ENCODE measurements at places on chromosomes 6 and 20.

DNA sequence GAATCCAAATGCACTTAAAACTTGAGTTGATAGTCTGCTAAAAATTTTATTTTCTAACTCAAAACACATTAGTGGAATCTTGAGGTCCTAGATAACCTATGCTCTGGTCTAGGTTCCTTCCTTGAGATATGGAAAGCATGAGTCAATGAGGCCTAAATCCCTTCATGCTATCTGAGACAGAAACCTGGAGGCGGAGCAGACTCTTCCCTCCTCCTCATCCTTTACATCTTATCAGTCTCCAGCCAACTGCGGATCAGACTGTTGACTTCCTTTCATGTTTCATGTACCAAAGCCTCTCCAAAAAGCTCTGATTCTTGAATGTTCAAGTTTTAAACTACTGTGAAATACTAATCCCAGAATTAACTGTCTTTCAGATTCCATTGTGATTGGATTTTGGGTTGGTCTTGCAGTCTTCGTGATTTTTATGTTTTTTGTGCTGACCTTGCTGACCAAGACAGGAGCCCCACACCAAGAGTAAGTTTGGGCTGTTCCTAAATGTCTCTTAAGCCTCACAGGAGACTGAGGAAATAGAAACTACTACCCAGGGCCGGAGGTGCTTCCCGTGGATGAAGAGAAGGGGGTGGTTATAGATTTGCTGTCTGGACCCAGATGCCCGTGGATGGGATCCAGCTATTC lies 29.1 kb downstream of the MRAP2 start:
- peak; percentile 84 for DNase-seq

DNA sequence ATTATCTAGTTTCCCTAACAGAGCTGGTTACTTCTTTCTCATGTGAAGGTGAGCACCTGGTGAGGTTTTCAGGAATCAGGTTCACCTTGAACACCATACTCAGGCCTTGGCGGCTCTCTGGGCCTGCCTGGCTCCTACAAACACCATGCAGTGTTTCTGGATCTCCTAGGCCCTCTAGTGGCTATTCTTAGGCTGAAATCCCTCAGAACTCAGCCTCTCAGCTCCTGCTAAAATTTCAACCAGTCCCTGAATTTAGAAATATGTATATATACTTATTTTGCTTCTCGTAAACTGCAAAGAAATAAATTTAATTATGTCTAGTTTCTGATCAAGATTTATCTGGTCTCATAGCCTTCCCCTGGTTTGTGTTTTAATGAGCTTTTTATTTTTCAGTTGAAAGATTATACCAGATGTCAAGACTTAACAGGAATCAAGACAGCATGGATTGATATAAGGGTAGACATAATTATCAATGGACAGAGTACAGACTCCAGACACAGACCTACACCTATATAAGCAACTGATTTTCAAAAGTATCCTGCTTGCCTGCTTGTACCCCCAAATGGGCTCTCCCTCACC lies 55.9 kb downstream of the ANKEF1 start:
- DNase-seq, result no peak

DNA sequence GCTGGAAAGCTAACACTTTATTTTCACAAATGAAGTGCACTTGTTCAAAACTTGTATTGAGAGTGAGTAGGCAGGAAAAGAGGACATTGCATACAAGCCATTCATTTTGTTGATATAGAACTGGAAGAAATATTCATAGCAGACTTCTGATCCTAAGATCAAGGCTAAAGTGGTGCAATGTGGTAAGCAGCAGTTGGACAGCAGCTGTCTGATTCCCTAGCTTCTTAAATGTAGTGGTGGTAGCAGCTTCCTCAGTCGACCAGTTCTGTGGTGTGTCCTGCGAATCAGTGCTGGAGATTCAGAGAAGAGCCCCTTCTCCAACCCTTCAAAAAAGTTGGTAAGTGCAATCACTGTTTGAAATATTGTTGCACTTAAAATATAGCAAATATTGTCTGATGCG lies 281.7 kb upstream of the GJE1 start:
- DNase-seq, result no peak

DNA sequence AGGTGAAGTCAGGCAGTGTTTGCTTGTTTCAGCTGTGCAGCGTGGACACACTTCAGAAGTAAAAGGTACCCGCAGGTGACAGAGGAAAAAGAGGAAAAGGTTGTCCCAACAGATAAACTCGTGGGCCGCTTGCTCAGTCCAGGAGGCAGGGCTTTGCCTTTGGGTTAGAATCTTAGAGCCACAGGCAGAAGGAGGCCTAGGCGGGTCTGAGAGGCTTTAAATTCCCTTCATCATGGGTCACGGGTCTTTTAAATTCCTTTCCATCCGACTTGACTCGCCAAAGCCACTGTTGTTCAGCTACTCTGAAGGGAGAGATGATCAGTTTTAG lies 48.2 kb downstream of the AGPAT4 start:
- no peak for DNase-seq

DNA sequence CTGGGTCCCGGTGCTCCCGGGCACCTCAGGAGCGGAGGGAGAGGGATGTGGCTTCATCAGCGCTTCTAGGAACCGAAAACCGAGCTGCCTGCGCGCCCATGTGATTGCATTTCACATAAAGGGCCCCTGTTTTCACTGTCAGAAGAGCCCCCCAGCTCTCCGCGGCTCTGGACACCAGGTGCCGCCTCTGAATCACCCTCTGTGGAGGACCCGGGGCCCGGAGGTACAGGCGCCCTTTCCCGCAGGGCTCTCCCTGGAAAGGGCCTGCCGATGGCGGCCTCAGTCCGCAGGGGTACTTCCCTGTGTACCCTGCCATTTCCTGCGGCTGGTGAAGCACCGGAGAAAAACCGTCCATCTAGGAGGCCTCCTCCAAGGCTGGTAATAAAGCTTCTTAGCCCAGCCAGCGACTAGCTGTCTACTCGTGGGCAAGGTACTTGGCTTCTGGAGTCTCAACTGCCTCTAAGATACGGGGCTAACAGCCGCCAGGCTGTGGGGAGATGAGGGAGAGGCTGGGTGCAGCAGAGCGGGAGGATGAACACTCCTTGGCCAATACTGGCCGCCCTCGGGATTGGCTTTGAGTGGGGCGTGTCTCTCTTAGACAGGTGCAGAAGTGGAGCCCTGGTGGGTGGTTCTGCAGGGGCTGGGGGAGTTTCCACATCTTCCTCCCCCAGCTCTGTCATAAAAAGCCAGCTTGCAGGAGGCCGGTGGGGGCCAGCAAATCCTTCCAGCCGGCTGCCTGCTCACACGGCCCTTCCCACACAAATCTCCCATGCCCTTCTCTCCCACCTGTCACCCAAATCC lies 1.6 kb downstream of the PPP1R16B start:
- no peak for DNase-seq

GRCh38 chr20:376750-377149 lies 3.8 kb upstream of the TRIB3 start:
- DNase-seq, result no peak

DNA sequence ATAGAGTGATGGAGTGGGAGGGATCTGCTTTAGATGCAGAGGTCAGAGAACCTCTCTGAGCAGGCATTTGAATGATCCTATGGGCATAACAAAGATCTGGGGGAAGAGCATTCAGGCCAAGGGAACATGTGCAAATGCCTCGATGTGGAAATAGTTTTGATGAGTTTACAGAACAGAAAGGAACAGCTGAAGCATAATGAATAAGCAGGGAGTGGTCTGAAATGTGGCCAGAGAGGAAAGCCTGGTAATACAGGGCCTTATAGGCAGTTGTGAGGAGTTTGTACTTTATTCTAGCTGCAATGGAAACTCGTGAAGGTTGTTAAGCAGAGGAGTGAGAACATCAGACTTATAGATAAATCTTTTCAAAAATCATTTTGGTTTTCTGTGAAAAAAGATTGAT lies 33.0 kb upstream of the ME1 start:
- DNase-seq, result no peak

DNA sequence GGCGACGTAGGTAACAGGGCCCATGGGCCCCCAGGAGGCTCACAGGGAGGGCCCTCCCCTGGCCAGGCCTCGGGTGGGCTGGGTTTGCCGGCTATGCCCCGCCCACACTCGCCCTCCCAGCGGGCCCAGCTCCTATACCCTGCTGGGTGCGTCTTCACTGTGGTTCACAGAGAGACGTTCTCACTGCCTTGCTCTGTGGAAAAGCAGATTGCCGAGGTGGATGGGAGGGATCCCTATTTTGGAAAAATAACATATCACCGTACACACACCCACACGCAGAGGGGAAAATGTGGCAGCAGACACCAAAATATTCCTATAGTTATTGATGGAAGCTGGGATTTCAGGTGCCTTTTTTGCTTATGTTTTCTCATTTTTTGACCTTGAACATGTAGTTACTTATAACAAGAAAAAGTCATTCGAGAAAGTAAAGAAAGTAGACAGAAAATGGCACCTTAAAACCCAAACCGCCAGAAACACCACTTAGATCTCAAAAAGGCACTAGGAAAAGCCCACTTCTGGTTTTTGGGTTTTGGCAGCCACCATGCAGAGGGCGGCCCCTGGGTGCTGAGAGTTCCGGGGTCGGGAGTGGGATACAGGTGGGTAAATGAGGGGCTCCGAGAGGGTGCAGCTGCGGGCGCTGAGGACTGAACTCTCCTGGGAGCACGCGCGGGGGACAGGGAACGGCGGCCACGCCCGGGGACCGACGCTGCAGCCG lies 49.4 kb downstream of the TMEM242 start:
- no peak for DNase-seq

DNA sequence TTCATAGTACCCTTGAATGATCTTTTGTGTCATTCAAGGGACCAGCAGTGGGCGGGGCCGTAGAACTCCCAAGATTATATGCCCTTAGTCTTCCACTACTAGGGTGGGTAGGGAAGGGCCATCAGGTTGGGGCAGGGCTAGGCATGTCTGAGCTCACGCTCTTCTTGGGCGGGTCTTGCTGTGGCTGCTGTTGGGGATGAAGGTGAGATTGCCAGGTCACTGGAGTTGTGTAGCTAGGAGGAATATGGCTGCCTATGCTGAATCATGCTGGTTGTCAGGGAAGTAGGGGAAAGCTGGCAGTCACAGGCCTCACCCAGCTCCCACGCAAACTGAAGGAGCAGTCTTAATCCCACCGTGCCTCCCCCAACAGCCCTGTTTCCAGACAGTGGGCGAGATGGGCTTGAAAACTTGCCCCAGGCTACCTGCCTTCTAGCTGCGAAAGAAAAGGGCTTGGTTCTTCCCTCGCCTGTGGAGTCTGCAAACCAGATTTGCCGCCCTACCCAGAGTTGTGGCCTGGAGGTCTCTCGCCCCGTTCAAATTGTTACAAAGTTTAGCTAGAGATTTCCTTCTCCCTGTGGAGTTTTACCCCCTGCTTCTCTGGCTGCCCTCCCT lies 76.4 kb upstream of the ADGRF4 start:
- no peak for DNase-seq
